ENCODE measurements at places on chromosomes 3 and 15. TPM values are rescaled to one million over a fixed set of nuclear protein-coding genes. Genes with fewer than 3 reads are reported as not detected.

The ONECUT1 gene
- total RNA-seq, result not detected

The CCDC50 gene
- 126 TPM for total RNA-seq

The MKRN2OS gene
- total RNA-seq, result not detected

The TP63 gene
- 0.63 TPM for total RNA-seq

The PLSCR5 gene
- total RNA-seq, result not detected

The MAGI1 gene
- 103 TPM for total RNA-seq

The CDV3 gene
- total RNA-seq, result 87.0 TPM

The CDC25A gene
- 6.9 TPM for total RNA-seq

The C3orf20 gene
- 0.31 TPM for total RNA-seq

The NMNAT3 gene
- 13.5 TPM for total RNA-seq

The SNURF gene
- 95.5 TPM for total RNA-seq

The IRAK2 gene
- 2.5 TPM for total RNA-seq

The BOC gene
- total RNA-seq, result 33.8 TPM

The APOD gene
- total RNA-seq, result 3.8 TPM
